Myometrial cell (primary cell): ENCODE measurements at places on chromosomes 6 and 20. TPM values are rescaled to one million over a fixed set of nuclear protein-coding genes. Genes with fewer than 3 reads are reported as not detected.

TFAP2A gene
- not detected in 2 replicates for total RNA-seq

HSD17B8 gene
- 1.6 and 4.0 TPM in 2 replicates for total RNA-seq

MLN gene
- total RNA-seq, result not detected in 2 replicates

ZNF334 gene
- total RNA-seq, result 0.58 and 1.4 TPM in 2 replicates

XKR7 gene
- not detected in 2 replicates for total RNA-seq

NUP43 gene
- total RNA-seq, result 30.6 and 33.3 TPM in 2 replicates

CRISP3 gene
- not detected in 2 replicates for total RNA-seq

HUS1B gene
- not detected in 2 replicates for total RNA-seq

JARID2 gene
- total RNA-seq, result 3.5 and 3.7 TPM in 2 replicates

AKIRIN2 gene
- 8.2 and 10.1 TPM in 2 replicates for total RNA-seq

KIF6 gene
- 0.89 and 1.4 TPM in 2 replicates for total RNA-seq

HLA-DPA1 gene
- total RNA-seq, result 3.7 and 8.7 TPM in 2 replicates

TREML4 gene
- not detected in 2 replicates for total RNA-seq

FKBP1C gene
- 0.18 and 0.29 TPM in 2 replicates for total RNA-seq

SLC13A3 gene
- 3.0 and 4.6 TPM in 2 replicates for total RNA-seq

PACRG gene
- total RNA-seq, result not detected in 2 replicates

SLC32A1 gene
- total RNA-seq, result not detected in 2 replicates

DDX27 gene
- 23.1 and 23.7 TPM in 2 replicates for total RNA-seq

ADGB gene
- not detected in 2 replicates for total RNA-seq

OLIG3 gene
- not detected in 2 replicates for total RNA-seq
